ENCODE measurements at places on chromosomes 7 and 10. TPM values are rescaled to one million over a fixed set of nuclear protein-coding genes. Genes with fewer than 3 reads are reported as not detected.

CNPY4 gene
- 8.4 TPM for total RNA-seq

TIMM23B gene
- 10.2 TPM for total RNA-seq

SPDYE9 gene
- not detected for total RNA-seq

NPSR1 gene
- not detected for total RNA-seq

ERVW-1 gene
- not detected for total RNA-seq

PNLIPRP3 gene
- not detected for total RNA-seq

MYO1G gene
- 3.6 TPM for total RNA-seq

TSPAN15 gene
- total RNA-seq: 129 TPM

NPY4R gene
- total RNA-seq: 6.3 TPM

LFNG gene
- 105 TPM for total RNA-seq

IFIT2 gene
- 7.5 TPM for total RNA-seq

PRLHR gene
- total RNA-seq: not detected
